AML-193 (cell line): ENCODE measurements at places on chromosomes 7 and 10.
A peak's percentile ranks its signal among the peaks of the same experiment; 100 is the strongest.

DNA sequence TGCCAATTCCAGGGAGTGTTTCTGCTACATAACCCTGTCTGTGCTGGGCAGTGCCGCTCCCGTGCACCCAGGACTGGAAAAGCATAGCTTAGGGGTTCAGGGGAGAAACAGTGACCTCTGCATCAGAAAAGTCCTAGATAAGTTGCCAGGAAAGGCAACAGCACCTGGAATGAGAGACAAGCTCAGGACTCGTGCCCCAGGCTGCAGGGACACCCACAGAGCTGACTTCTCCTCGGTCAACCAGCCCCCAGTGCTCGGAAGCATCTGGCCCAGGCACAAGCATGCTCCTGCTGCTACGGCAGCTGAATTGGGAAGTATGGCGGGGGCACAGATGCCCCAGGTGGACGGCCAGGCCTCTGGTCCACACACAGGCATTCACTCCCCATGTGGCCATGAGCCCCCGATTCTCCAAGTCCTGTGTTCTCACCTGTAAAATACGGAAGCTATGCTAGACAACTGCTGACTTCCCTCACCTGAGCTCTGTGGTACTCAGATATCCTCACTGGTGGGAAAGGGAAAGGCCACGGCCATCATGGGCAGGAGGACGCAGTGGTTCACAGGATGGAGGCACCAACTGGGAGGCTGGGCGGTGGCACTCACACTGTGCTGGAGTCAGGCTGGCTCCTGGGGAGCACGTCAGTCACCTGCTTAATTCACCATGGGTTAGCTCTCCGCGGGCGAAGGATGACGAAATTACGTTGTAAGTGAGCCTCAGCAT is 220.5 kb downstream of the PTPRN2 start:
- no peak for DNase-seq

DNA sequence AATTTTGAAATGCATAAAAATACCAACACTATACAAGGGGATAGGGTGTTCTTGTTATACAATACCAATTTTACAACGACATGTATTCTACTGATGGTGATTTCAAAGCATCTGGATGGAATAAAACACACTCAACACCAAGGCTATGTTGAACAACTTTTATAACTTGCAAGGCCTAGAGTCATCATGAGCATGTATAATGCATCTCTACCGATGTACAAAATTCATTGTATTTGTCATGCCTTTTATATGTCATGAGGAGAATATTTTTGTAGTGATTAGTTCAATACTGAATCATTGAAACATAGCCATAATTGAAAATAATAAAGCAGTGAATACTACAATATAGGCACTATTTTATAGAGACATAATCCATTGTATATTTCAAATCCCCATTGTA is 160.2 kb downstream of the ETV1 start:
- no peak for DNase-seq

GRCh38 chr10:3692387-3692999 is 92.5 kb downstream of the KLF6 start:
- no peak for DNase-seq

GRCh38 chr7:102012941-102013461 is 195.6 kb downstream of the CUX1 start:
- no peak for DNase-seq

GRCh38 chr7:70098133-70098561 is 499.9 kb downstream of the AUTS2 start:
- DNase-seq, result no peak

DNA sequence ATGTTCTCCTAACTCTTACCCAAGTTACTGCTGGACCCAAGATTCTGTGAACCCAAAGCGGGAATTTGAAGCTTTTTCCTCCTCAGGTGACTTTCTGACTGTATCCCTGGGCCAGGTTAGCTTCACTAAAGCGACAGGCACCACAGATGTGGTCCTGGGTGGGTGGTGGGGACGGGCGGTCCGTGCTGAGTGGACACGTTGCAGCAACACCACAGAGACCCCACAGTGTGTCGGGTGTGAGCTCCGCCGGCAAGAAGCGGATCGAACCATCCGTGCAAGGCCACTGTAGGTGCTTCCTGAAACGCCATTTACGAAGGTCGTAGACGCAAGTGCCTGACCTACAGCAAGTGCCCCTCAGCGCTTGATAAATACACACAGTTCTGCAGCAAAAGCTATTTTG is 325.9 kb downstream of the ADARB2 start:
- no peak for DNase-seq

DNA sequence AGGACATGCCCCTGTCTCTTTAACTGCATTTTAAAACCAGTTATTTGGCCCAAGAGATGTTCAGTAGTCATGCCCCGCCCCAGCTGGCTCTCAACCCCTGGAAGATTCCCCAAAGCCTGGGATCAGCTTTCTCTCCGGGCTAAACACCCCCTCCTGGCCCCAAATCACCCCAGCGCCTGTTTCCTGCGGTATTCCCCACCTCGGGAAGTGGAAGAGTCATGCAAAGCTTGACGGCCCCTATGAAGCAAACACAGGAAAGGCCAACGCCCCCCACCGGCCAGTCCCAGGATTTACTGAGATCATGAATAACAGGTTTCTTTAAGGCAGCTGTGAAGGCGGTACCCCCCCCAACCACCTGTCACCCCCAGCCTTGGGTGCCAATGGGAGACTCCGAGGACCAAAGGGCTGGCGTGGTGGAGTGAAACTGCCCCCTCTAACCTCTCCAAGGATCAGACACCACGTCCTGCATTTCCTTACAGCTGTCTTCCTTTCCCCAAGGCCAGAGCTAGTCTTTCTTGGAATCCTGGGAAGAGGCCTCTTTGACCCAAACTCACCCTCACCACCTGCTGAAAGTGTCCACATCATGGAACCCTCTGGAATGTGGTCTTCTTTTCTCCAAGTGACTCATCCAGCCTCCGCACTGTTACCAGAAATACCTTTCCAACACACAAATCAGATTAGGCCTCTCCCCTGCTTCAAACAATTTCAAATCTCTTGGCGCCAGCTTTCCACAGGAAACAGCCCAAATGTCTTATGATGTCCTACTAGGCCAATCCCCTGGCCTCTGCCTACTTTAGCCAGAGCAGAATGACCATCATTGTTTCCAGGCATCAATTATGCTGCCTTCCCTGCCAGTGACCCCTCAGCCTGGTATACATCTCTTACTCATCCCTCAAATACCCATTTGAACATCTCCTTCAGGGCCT is 301.5 kb downstream of the ZEB1 start:
- no peak for DNase-seq

GRCh38 chr7:142586611-142587010 is 162.7 kb upstream of the PRSS1 start:
- DNase-seq, result no peak

- DNase-seq, result no peak
Observed at GRCh38 chr10:23198940-23199767, 7.0 kb downstream of the PTF1A start.

GRCh38 chr10:125343118-125343925 is 183.0 kb upstream of the CTBP2 start:
- DNase-seq, result no peak

DNA sequence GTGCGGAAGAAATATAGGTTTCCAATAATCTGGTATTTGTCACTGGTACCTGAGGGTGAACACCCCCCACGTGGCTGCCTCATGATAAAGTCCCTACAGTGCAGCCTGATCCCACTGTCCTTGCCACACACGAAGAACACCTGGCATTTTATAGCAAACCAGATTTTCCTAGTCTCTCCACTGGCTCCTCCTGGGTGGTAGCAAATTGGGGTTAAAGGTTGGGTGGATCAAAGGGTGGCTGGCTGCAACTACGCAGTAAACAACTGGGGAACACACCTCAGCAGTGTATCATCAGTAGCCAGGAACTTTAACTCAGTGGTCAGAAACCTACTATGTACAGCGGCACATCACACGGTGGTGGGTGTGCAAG is 10.3 kb downstream of the SEPHS1 start:
- no peak for DNase-seq

DNA sequence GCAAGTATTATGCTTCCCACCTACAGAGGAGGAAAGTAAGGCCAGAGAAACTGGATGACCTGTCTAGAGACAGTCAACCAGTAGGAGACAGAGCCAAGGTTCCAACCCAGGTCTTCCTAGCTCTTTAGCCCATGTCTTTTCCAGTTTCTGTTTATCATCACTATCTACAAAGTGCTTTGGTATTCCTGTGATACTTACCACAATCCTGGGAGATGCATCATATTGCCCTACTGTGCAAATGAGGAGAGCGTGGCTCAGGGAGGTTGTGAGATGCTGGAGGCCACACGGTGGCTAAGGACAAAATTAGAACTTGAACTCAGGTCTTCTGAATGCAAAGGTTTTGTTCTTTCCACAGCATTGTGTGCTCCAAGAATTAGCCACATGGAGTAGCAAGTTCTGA is 11.2 kb upstream of the PLEKHA1 start:
- DNase-seq, result no peak

GRCh38 chr7:73726083-73726466 is 6.6 kb upstream of the STX1A start:
- no peak for DNase-seq

DNA sequence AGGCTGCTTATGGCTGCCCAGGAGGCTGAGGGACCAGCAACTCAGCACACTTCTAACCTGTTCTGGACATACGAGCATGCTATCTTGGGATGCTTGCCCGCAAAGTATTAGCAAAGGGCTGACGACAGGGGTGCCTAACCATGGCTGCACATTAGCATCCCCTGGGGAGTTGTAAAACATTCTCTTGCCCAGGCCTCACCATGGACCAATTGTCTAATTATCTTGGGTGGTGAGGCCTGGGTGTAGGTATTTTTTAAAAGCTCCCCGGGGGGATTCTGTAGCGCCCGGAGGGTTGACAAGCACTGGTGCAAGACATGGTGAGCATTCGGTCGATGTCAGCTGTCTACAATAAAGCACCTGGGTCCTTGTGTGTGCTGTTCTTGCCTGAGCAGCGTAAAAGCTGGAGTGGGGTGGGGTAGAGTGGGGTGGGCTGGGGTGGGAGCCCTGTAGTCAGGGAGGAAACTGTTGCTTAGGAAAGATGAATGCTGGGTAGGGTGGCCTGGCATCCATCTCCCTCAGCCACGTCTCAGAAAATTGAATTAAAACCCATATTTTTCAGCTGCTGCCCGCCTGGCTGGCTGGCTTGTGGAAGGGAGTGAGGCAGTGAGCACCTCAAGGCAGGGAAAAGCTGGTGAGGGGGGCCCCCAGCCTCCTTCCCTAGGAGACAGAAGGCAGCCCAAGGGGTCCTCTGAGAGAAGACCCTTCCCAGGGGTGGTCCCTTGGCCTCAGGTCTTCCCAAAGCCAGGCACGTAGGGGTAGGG is 2.9 kb upstream of the ADCYAP1R1 start:
- no peak for DNase-seq

- no peak for DNase-seq
Observed at GRCh38 chr7:7876419-7876818, 92.2 kb upstream of the GLCCI1 start.

DNA sequence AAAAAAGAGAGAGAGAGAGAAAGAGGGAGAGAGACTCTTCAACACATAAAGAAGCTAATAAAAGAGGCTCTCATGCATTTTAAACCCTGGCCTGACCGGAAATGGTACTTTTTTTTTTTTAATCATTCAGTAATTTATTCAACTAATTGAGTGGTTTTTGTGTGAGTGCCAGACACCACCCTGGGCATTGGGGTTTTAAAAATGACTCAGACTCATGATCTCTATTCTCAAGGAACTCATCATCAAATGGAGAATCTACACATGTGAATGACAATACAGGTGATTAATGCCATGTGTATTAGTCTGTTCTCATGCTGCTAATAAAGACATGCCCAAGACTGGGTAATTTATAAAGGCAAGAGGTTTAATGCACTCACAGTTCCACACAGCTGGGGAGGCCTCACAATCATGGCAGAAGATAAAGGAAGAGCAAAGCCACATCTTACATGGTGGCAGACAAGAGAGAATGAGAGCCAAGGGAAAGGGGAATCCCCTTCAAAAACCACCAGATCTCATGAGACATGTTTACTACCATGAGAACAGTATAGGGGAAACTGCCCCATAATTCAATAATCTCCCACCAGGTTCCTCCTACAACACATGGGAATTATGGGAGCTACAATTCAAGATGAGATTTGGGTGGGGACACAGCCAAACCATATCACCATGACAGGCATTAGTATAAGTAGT is 158.5 kb upstream of the AUTS2 start:
- no peak for DNase-seq

- peak; percentile 64 for DNase-seq
Observed at GRCh38 chr7:29289156-29290021, 94.8 kb downstream of the CHN2 start.

- DNase-seq, result no peak
Observed at GRCh38 chr7:8146788-8147413, 115.1 kb downstream of the ICA1 start.

- DNase-seq, result peak; percentile 49
Observed at GRCh38 chr10:93150289-93150688, 76.6 kb downstream of the CYP26A1 start.

GRCh38 chr7:12964836-12965235 is 277.4 kb downstream of the ARL4A start:
- no peak for DNase-seq

- no peak for DNase-seq
Observed at GRCh38 chr10:59387951-59388670, 25.8 kb upstream of the FAM13C start.

DNA sequence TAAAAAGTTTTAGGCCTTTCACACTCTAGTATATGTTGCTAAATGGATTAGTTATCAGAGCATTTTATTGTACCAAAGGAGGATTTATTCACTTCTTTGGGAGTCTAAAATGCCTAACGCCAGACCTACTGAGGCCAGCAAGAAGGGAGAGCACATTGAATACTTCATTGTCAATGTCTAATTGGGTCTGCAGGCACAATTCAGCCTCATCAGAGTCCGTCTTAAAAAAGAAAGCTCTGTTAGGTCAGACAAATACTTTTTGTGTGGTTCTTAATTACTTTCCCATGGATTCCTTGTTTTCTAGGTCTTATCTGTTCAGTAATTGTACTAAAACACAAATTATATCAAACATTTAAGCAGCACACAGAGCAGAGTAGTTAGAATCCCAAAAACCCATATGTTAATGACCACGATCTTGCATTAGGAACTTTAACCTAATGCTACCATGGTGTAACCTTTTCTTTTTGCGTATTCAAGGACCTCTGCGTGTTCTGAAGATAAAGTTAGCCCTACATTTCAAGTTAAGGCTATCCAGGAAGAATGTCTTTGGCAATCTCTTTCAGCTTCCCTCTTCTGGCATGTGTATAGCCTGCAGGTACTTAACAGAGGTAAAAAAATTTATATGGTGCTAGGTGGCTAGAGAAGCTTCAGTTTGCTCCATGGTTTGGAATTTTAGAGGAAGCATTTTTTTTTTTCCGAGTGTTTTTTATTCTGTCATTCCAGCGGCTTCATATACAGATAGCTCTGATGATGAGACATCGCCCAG is 45.7 kb upstream of the STRIP2 start:
- no peak for DNase-seq

- no peak for DNase-seq
Observed at GRCh38 chr10:74755273-74755672, 71.1 kb upstream of the KAT6B start.

DNA sequence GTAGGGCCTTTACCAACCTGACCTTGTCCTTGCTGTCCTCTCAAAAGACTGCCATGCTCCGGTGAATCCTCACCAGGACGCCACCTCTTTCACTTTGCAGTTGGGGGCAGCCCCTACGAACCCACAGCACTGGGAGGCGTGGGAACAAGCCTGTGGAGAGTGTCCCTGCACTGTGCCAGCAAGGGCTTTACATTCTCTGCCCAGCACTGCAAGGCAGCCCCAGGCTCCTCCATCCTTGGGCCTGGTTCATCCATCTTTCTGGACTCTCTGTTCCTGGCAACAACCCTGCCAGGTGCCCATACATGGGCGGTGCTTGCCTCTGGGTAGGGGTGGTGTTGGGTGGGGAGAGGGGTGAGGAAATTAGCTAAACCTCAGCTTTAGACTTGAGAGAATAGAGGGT is 1.4 kb downstream of the CHAT start:
- DNase-seq, result no peak
